ENCODE measurements at places on chromosomes 1 and 21. TPM values are rescaled to one million over a fixed set of nuclear protein-coding genes. Genes with fewer than 3 reads are reported as not detected.

KIF21B gene
- total RNA-seq = 0.19 TPM

KCNJ9 gene
- not detected for total RNA-seq

TCHHL1 gene
- not detected for total RNA-seq

TMOD4 gene
- total RNA-seq = not detected

OR2T29 gene
- total RNA-seq = not detected

IQCC gene
- total RNA-seq = 1.7 TPM

HTR6 gene
- total RNA-seq = not detected

HPCAL4 gene
- total RNA-seq = not detected

NTMT2 gene
- total RNA-seq = not detected

CD5L gene
- total RNA-seq = not detected

KCNE2 gene
- not detected for total RNA-seq

NPL gene
- total RNA-seq = 2.1 TPM

DNAI4 gene
- total RNA-seq = 20.0 TPM

SLAMF9 gene
- 0.28 TPM for total RNA-seq

FAM151A gene
- not detected for total RNA-seq

C1orf116 gene
- not detected for total RNA-seq

DTL gene
- 31.8 TPM for total RNA-seq

AMY1B gene
- total RNA-seq = not detected

CYP2J2 gene
- total RNA-seq = not detected

OR2T11 gene
- not detected for total RNA-seq

TMPRSS2 gene
- total RNA-seq = not detected

CAMTA1 gene
- total RNA-seq = 59.6 TPM

ZSCAN20 gene
- 12.7 TPM for total RNA-seq

FCGR1A gene
- 0.19 TPM for total RNA-seq

HSD11B1 gene
- total RNA-seq = 6.8 TPM

CFHR5 gene
- total RNA-seq = not detected

RNU1-3 gene
- total RNA-seq = under 0.01 TPM

SPRR2F gene
- total RNA-seq = not detected

TTC39A gene
- total RNA-seq = 0.85 TPM

TESK2 gene
- total RNA-seq = 2.5 TPM

TSSK3 gene
- total RNA-seq = 0.56 TPM

TTC22 gene
- not detected for total RNA-seq

LCA5L gene
- total RNA-seq = 1.4 TPM

DNAJC6 gene
- total RNA-seq = 8.7 TPM

SHE gene
- total RNA-seq = 0.19 TPM

MIXL1 gene
- not detected for total RNA-seq

FAM3B gene
- not detected for total RNA-seq

CD52 gene
- not detected for total RNA-seq

TNFSF4 gene
- total RNA-seq = 2.3 TPM

OXCT2 gene
- total RNA-seq = 1.7 TPM

ETV3L gene
- total RNA-seq = not detected

TXLNA gene
- total RNA-seq = 108 TPM

PCAT6 gene
- not detected for total RNA-seq

IRF6 gene
- 0.19 TPM for total RNA-seq

KCNK2 gene
- total RNA-seq = 5.1 TPM

TBX19 gene
- total RNA-seq = 1.1 TPM

SPRR4 gene
- not detected for total RNA-seq

ABL2 gene
- 47.6 TPM for total RNA-seq

COL11A1 gene
- total RNA-seq = 5.9 TPM

MYOG gene
- not detected for total RNA-seq

S100PBP gene
- 37.5 TPM for total RNA-seq

BTF3L4 gene
- total RNA-seq = 63.6 TPM

CITED4 gene
- 2.3 TPM for total RNA-seq

MASP2 gene
- total RNA-seq = 0.19 TPM

CRNN gene
- not detected for total RNA-seq

TEX38 gene
- not detected for total RNA-seq

FMO5 gene
- total RNA-seq = 0.19 TPM

LAX1 gene
- not detected for total RNA-seq

UBE2U gene
- total RNA-seq = not detected

Data from regular cardiac myocyte (primary cell).